Left forelimb (tissue), 1 donor: ENCODE measurements at places on chromosomes 6 and 20.

- DNase-seq, result no peak
Measured at GRCh38 chr6:30169658-30170614, 6.6 kb downstream of the TRIM15 start.

DNA sequence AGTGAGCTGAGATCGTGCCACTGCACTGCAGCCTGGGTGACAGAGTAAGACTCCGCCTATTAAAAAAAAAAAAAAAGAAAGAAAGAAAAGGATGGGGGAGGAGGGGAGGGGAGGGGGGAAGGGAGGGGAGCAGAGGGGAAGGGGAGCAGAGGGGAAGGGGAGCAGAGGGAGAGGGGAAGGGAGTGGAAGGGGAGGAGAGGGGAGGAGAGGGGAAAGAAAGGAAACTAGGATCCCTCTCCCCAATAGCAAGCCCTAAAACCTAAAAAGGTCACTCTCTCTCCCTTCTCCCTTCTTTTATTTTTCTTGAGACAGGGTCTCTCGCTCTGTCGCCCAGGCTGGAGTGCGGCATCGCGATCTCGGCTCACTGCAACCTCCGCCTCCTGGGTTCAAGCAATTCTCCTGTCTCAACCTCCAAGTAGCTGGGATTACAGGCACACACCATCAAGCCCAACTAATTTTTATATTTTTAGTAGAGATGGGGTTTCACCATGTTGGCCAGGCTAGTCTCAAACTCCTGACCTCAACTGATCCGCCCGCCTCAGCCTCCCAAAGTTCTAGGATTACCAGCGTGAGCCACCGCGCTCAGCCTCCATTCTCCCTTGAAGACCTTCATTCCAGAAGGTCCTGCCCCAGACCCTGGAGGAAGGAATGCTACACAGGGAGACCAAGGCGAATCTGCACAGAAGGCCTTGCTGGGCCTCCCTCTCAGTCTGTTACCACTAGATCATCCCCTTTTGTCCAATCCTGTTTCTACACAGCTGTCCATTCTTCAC, 45.8 kb upstream of the PIM1 start:
- no peak for DNase-seq

- no peak for DNase-seq
Measured at GRCh38 chr6:99305021-99305554, 44.4 kb downstream of the FAXC start.

DNA sequence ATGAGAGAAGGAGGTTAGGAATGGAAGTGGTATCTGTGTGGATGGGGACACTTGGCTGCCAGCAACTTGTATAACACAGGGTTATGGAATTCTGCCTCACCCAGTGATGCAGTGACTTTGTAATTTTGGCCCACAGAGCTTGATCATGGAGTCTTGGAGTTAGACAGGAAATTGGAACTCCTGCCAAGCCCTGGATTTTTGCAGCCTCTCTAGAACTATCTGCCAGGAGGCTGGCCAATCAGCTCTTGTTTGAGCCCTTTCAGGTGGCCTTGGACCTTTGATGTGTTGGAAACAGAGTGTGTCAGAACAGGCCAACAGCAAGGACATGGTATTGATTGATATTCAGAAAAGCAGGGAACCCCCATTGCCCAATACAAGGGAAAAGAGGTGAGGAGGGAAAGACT, 157.7 kb upstream of the GGTLC1 start:
- DNase-seq, result no peak

DNA sequence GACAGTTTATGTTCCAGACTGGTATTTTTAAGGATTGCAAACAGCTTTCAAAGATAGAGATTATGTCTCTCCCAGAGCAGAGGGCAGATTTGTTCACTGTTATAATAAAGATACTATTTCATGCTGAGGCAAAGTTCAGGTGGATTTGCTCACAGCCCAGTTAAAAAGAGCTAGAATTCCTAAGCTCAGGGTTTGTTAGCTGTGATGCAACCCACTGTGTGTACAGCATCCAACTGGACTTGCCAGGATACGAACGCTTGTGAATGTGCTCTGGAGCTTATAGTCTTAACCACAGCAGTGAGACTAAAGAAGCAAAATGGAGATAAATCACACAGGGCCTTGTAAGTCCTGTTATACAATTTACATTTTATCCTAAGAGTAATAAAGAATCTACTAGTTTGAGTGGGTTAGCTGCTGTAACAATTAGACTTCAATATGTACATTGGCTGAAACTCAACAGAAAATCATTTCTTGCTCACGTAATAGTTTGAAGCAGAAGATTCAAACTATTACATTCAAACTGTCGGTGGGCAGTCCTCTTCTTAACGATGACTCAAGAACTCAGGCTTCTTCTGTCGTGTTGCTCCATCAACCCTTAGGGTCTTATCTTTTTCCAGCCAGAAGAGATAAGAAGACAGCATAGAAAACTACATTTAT, 204.0 kb upstream of the PLN start:
- no peak for DNase-seq

- no peak for DNase-seq
Measured at GRCh38 chr6:131914967-131915751, 36.0 kb downstream of the CCN2 start.

DNA sequence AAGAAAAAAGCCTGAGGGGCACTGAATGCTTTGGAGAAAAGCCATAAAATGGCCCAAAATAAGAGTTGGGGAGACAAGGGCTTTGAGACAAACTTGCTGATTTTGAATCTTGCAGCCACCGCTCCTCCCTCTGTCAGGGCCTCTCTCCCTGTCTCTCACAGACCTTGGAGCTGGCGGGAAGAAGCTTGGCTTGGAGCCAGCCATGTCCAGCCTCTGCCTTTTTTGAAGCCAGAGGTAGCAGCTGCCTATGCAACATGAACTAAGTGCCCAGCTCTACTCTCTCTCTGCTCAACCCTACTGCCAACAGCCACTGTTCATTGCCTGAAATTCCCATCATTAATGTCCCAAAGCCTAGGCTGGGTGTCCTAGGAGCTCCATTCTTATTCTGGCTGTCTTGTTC, 63.7 kb upstream of the CTNNBL1 start:
- no peak for DNase-seq

GRCh38 chr6:132751306-132751705, 6.4 kb downstream of the VNN2 start:
- DNase-seq, result no peak

GRCh38 chr6:3799719-3800118, 48.2 kb upstream of the PXDC1 start:
- no peak for DNase-seq

- no peak for DNase-seq
Measured at GRCh38 chr6:35370124-35370741, 27.9 kb downstream of the PPARD start.

DNA sequence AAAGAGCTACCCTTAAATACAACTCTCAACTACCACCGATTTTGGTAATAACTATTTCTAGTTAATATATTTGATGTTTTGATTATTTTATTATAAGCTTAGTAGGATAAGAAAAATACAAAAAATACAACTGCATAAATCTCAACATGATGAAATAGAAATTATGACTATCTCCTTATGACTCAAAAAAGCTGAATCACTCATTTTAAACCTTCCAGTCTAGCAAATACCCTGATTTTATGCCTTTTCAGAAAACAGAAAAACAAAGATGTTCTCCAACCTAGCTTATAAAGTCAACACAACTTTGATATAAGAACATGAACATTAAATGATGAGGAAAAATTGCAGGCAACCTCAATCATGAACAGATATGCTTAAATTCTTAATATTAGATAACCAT, 40.2 kb upstream of the DSE start:
- no peak for DNase-seq

DNA sequence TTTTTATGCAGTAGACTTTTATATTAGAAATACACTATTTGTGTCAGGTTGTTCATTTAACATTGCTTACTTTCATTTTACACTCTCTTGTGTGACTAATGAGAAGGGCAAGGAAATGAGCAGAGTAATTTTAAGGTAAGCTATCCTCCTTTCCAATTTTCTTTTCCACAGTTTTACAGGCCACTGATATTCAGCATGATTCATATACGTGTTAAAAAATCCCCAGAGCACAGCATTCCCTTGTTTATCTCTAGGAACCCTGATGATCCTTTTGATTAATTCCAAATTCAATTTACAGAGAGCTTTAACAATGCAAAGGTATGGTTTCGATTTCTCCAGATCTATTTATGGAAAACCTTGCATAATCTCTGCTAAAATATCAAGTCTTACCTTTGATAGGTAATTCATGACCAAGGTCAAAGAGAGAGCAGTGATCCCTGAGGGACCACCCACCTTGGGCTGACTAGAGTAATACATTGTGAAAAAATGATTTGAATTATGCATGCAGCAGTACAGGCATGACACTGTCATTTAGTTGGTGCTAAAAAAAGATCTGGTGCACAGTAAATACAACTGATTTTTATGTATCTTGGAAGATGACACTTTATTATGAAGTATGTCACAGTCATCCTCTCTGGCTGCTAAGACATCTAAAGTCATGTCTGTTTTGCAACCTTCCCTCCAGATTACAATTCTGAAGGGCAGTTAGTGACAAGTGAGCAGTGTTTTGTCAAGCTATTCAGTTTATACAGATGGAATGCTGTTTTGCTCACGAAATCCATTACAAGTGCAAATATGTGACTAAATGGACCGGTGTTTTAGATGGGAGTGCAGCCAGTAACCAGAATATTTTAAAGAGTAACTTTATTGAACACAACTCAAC, 736.6 kb downstream of the EPHA7 start:
- DNase-seq, result no peak

GRCh38 chr6:37934276-37934675, 114.7 kb downstream of the ZFAND3 start:
- DNase-seq, result no peak

- DNase-seq, result no peak
Measured at GRCh38 chr6:134452906-134453305, 135.0 kb upstream of the SGK1 start.

DNA sequence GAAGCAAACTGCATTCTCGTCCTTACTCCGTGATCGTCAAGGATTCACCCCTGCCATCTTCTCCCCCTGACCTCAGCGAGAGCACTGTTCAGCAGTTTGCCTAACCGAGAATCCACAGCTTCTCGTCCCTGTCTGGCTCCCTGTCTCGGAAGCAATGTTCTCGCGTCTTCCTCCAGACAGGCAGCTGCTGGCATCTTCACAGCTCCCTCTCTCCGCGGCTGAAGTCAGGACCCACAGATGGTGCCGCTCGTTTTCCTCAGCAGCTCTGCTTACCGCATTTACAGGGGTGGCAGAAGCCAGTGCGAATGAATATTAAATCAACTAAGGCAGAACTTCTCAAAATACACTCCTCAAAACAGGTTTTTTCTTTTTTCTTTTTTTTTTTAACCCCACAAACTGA, 18.9 kb upstream of the SLC22A2 start:
- DNase-seq, result no peak

GRCh38 chr6:45323656-45324224, 4.4 kb upstream of the RUNX2 start:
- no peak for DNase-seq

GRCh38 chr20:8540466-8540865, 408.4 kb downstream of the PLCB1 start:
- no peak for DNase-seq

GRCh38 chr20:48143435-48144081, 358.3 kb upstream of the SULF2 start:
- no peak for DNase-seq

- DNase-seq, result no peak
Measured at GRCh38 chr20:64080013-64080812, at the start of gene OPRL1. Gene OPRL1 (plus strand): TSS chr20:64080082. CDS start chr20:64092721, 12,639 bp downstream.

GRCh38 chr20:41356951-41357350, 9.7 kb downstream of the EMILIN3 start:
- DNase-seq, result no peak

- DNase-seq, result no peak
Measured at GRCh38 chr20:2920473-2920872, 47.2 kb downstream of the PTPRA start.

DNA sequence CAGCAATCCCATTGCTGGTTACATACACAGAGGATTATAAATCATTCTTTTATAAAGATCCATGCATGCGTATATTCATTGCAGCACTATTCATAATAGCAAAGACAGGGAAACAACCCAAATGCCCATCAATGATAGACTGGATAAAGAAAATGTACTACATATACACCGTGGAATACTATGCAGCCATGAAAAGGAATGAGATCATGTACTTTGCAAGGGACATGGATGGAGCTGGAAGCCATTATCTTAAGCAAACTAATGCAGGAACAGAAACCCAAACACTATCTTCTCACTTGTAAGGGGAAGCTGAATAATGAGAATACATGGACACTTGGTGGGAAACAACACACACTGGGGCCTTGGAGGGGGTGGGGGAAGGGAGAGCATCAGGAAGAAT, 529.7 kb downstream of the TBC1D32 start:
- DNase-seq, result no peak

DNA sequence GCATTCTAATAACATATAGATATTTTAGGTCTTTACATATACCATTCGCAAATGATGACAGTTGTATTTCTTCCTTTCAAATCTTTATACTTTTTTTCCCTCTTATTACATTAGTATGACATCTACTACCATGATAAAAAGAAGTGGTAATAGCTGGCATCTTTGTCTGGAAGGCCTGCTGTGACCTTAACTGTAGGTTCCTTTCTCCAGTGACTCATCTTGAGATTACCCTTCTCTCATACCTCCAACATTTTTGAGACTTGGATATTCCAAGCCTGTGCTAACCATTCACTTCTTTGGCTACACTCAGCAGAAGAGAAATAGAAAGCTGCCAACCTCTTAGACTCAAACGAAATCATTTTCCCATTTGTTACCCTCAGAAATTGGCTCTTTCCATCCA, 30.3 kb downstream of the ZKSCAN8 start:
- DNase-seq, result no peak

- no peak for DNase-seq
Measured at GRCh38 chr6:131004936-131005335, 58.1 kb downstream of the EPB41L2 start.

- DNase-seq, result no peak
Measured at GRCh38 chr6:14640631-14641030, 523.1 kb downstream of the CD83 start.

- DNase-seq, result no peak
Measured at GRCh38 chr6:162785632-162786242, 58.0 kb downstream of the PACRG start.

- DNase-seq, result no peak
Measured at GRCh38 chr6:44733868-44734267, 346.4 kb downstream of the CDC5L start.
